Breast epithelium (tissue), 4 donors: ENCODE measurements at places on chromosomes 2 and 18. TPM values are rescaled to one million over a fixed set of nuclear protein-coding genes. Genes with fewer than 3 reads are reported as not detected.

- no peaks in the 10 kb centered on the region for H3K27me3 ChIP-seq
- H3K36me3 ChIP-seq = no peaks in the 10 kb centered on the region
- H3K27ac ChIP-seq = no peak overlapping the region
- no peak overlapping the region for H3K4me3 ChIP-seq
- H3K4me1 ChIP-seq = no peaks in the 10 kb centered on the region
These were observed 339.1 kb upstream of the GALNT5 start for GRCh38 chr2:156918410-156918809.

- H3K4me1 ChIP-seq = no peaks in the 10 kb centered on the region
- no peak overlapping the region for H3K4me3 ChIP-seq
- H3K27ac ChIP-seq = no peak overlapping the region
- DNase-seq = no peak
- no peaks in the 10 kb centered on the region for H3K27me3 ChIP-seq
These were observed 118.3 kb upstream of the DSEL start for GRCh38 chr18:67634631-67635338.

SPP2 gene
- total RNA-seq = not detected

DNA sequence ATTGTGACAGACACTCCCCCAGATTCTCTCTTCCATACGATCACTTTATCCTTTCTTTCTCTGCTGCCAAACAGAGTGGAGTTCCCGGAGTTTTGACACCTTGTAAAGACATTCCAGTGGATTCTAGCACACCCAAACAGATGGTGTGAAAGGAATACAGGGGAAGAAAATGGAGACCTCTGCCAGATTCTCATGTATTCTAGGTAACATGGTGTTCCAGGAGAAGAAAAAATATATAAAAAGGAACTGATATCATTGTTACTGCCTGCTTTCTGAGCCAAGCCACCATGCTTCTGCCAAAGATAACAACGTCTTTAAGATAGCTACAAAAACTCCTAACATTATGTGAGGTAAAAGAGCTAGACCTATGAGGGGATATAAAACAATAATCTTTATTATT lies 136.5 kb downstream of the TXNL1 start:
- H3K27me3 ChIP-seq = no peaks in the 10 kb centered on the region
- no peak overlapping the region for H3K4me3 ChIP-seq
- no peaks in the 10 kb centered on the region for H3K36me3 ChIP-seq
- H3K27ac ChIP-seq = no peak overlapping the region
- H3K4me1 ChIP-seq = no peaks in the 10 kb centered on the region
- no peak for DNase-seq

ORMDL1 gene
- 85.2 TPM for total RNA-seq

DNA sequence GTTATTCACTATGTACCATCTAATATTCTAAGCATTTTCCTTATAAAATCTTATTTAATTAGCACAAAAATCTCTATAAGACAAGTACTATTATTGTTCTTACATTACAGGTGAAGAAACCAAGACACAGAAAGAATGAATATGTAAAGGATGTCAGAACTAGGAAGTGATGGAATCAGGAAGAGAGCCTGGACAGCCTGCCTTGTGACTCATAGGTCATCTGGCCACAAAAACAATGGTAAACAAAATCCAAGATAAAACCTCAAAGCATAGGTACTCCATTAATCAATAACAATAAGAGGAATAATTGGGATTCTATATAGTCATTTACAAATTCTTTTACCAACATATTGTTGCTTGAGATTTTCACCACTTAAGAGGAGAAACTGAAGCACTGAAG lies 505.4 kb upstream of the PIK3C3 start:
- no peak overlapping the region for H3K4me3 ChIP-seq
- H3K27me3 ChIP-seq = no peaks in the 10 kb centered on the region
- H3K27ac ChIP-seq = no peak overlapping the region
- no peaks in the 10 kb centered on the region for H3K4me1 ChIP-seq
- H3K36me3 ChIP-seq = no peaks in the 10 kb centered on the region
- DNase-seq = no peak

GRCh38 chr18:31490387-31490786 lies 7.6 kb upstream of the DSG2 start:
- no peaks in the 10 kb centered on the region for H3K27me3 ChIP-seq
- H3K36me3 ChIP-seq = no peaks in the 10 kb centered on the region
- no peak overlapping the region for H3K27ac ChIP-seq
- no peak for DNase-seq
- H3K4me1 ChIP-seq = no peaks in the 10 kb centered on the region
- H3K4me3 ChIP-seq = no peak overlapping the region

- no peak overlapping the region for H3K27ac ChIP-seq
- no peaks in the 10 kb centered on the region for H3K27me3 ChIP-seq
- DNase-seq = no peak
- no peaks in the 10 kb centered on the region for H3K36me3 ChIP-seq
- H3K4me3 ChIP-seq = no peak overlapping the region
- no peaks in the 10 kb centered on the region for H3K4me1 ChIP-seq
These were observed 14.4 kb downstream of the ELMOD3 start for GRCh38 chr2:85368921-85369320.

RAPGEF4 gene
- 11.6 TPM for total RNA-seq

DNA sequence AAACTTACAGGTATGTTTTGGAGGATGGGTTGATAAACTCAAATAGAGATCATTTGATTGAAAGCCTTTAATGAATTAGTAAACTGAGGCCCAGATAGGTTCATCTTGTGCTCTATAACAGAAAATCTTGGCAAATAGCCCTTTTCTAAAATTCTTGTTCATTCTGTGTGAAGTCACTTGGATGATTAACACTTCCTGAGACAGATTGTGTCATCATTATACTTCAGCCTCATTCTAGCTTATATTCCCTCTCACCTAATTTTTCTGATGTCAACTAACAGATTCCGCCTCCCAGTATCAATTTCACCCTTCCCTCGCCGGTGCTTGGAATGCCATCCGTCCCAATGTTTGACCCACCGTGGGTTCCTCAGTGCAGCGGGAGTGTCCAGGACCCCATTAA lies 84.2 kb upstream of the RPE start:
- no peaks in the 10 kb centered on the region for H3K4me1 ChIP-seq
- H3K4me3 ChIP-seq = no peak overlapping the region
- H3K36me3 ChIP-seq = no peaks in the 10 kb centered on the region
- no peak overlapping the region for H3K27ac ChIP-seq
- no peaks in the 10 kb centered on the region for H3K27me3 ChIP-seq

- no peaks in the 10 kb centered on the region for H3K27me3 ChIP-seq
- no peaks in the 10 kb centered on the region for H3K36me3 ChIP-seq
- no peak for DNase-seq
- no peaks in the 10 kb centered on the region for H3K4me1 ChIP-seq
- no peak overlapping the region for H3K27ac ChIP-seq
These were observed 331.9 kb downstream of the PDE11A start for GRCh38 chr2:177740700-177741099.

CDH7 gene
- not detected for total RNA-seq

GRCh38 chr2:74429487-74430451 lies 8.2 kb downstream of the WDR54 start:
- DNase-seq = no peak
- no peaks in the 10 kb centered on the region for H3K27me3 ChIP-seq
- no peaks in the 10 kb centered on the region for H3K36me3 ChIP-seq
- H3K4me1 ChIP-seq = no peaks in the 10 kb centered on the region

GPR155 gene
- 4.3 TPM for total RNA-seq

DNA sequence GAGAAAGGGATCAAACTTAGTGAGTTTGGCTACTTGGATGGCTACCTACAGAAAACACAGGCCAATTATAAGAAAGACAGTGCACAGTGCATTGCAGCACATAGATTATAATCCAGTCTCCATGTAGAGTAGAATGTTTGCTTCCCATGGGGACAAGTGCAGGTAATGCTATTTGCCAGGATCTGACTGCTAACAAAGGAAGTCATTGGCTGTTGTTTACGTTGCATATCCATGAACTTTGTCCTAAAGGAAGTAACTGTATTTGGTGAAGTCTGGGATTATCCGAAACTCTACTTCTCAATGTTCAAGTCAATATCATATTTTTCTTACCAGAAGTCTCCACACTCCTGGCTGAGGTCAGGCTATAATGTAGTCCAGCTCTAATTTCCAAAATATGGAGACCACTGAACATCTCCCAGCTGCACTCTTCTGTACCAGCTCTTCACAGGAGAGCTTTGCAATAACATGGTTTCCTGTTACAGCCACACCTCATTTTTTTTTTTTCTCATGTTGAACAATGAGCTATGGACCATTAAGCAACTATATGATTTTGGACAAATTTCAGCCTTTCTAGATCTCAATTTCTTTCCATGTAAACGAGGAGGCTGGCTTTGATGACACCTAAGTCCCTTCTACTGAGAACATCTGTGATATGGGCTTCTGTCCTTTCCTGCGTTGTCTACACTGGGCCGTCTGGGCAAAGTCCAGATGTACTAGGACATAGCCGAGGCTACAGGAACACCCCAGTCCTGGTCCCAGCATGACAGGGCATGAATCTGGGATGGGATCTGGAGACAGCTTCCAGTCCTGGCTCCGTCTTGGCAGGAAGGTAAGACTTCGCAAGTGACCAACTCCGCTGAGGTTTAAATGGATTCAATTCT lies 154.8 kb downstream of the LAMA1 start:
- H3K36me3 ChIP-seq = peaks cover 6% of the 10 kb centered on the region
- H3K4me1 ChIP-seq = no peaks in the 10 kb centered on the region
- no peak for DNase-seq
- H3K27ac ChIP-seq = no peak overlapping the region
- H3K4me3 ChIP-seq = no peak overlapping the region

GRCh38 chr2:85162746-85163301 lies 29.6 kb downstream of the TCF7L1 start:
- H3K27me3 ChIP-seq = no peaks in the 10 kb centered on the region
- H3K4me3 ChIP-seq = no peak overlapping the region
- H3K4me1 ChIP-seq = peaks cover 8% of the 10 kb centered on the region
- H3K36me3 ChIP-seq = no peaks in the 10 kb centered on the region
- no peak for DNase-seq

DNA sequence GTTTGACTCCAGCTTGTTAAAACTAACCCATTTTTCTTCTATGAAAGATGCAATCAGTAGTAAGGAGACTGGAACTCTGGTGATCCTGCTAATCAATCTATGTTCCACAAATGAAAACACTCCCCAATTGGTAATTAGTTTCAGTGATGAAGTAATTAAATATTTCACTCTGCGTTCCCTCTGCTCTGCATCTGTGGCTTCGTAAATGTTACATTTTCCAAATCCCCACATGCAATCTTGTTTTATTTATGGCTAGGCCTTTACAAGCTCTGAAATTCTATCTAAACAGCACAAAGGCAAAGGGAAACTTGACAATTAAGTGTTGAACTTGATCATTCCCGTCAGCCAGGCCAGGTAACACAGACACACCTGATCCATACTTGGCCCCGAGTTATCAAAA lies 231.4 kb upstream of the OSR1 start:
- H3K4me1 ChIP-seq = no peaks in the 10 kb centered on the region
- H3K27me3 ChIP-seq = no peaks in the 10 kb centered on the region
- DNase-seq = no peak

CAPN14 gene
- 0.33 TPM for total RNA-seq

GRCh38 chr2:38528008-38528442 lies 74.7 kb downstream of the HNRNPLL start:
- H3K27me3 ChIP-seq = no peaks in the 10 kb centered on the region
- no peaks in the 10 kb centered on the region for H3K4me1 ChIP-seq
- H3K4me3 ChIP-seq = peak overlapping the region; percentile 65
- peak overlapping the region; percentile 74 for H3K27ac ChIP-seq

- H3K4me1 ChIP-seq = no peaks in the 10 kb centered on the region
- no peak overlapping the region for H3K4me3 ChIP-seq
- DNase-seq = no peak
- no peaks in the 10 kb centered on the region for H3K27me3 ChIP-seq
These were observed 104.5 kb upstream of the SP5 start for GRCh38 chr2:170610615-170611014.

DNA sequence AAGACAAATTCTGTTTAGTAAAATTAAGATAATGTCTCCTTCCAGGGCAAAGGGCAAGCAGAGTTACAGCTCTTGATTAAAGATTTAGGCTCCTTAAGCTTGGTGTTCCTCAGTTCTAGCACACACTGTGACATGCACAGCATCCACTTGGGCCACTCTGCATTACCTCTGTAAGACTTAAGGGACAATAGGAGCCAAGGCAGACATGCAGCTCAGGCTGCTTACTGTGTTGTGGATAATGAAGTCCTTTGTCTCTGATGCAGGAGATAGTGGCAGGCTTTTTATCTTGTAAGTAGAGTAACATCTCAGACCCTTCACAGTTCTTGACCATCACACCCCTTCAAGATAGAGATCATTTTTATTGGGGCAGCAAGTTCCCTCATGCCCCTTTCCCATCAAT lies 31.2 kb downstream of the RBM45 start:
- H3K27ac ChIP-seq = no peak overlapping the region
- H3K4me1 ChIP-seq = no peaks in the 10 kb centered on the region
- no peaks in the 10 kb centered on the region for H3K36me3 ChIP-seq
- DNase-seq = no peak
- no peak overlapping the region for H3K4me3 ChIP-seq
- H3K27me3 ChIP-seq = no peaks in the 10 kb centered on the region

GRCh38 chr2:217258170-217258569 lies 398.3 kb upstream of the TNP1 start:
- no peaks in the 10 kb centered on the region for H3K27me3 ChIP-seq
- no peaks in the 10 kb centered on the region for H3K36me3 ChIP-seq
- no peak overlapping the region for H3K27ac ChIP-seq
- H3K4me1 ChIP-seq = no peaks in the 10 kb centered on the region
- DNase-seq = no peak

GPR39 gene
- 0.16 TPM for total RNA-seq
